ENCODE measurements at places on chromosomes 3 and 15. TPM values are rescaled to one million over a fixed set of nuclear protein-coding genes. Genes with fewer than 3 reads are reported as not detected.

OXTR gene
- total RNA-seq, result 4.1 TPM

THAP10 gene
- total RNA-seq, result not detected

DNA sequence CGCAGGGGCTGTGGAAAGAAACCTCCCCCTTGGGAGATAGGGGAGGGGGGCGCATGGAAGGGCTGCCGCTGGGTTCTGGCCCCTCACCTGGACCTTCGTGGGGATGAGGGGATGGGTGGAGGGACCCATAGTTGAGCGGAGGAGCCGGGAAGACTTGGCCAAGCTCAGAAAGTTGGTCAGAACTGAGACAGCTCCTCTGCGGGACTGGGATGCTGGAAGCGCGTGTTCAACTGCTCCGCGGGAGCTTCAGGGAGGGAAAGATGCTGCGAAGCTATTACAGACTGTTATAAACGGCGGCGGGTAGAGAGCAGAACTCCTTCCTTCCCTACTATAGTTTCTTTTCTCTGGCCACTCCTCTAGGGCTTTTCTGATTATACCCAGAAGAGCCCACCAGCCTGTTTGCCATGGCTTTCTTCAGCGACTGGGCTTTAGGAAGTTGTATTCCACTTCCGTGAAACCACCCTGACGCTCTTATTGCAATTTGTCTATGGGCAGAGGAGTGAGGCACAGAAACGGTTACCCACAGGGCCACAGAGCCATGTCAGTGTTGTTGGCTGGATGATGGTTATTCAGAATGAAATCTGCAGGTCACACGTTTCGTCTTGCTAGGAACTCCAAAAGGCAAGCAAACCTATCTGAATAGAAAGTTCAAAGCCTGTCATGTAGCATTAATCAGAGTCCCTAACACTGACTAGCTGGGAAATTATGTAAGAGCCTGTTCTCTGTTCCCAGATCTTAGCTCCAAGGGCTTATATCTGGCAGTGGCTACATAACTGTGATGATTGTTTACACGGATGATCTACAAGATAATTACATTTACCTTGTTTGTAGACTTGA lies 1.1 kb downstream of the SYNPR start:
- no peaks in the 10 kb centered on the region for H3K36me3 ChIP-seq
- H3K27ac ChIP-seq, result no peak overlapping the region
- no peak for DNase-seq
- H3K27me3 ChIP-seq, result no peaks in the 10 kb centered on the region
- H3K4me1 ChIP-seq, result no peaks in the 10 kb centered on the region
- no peak overlapping the region for H3K4me3 ChIP-seq

DNA sequence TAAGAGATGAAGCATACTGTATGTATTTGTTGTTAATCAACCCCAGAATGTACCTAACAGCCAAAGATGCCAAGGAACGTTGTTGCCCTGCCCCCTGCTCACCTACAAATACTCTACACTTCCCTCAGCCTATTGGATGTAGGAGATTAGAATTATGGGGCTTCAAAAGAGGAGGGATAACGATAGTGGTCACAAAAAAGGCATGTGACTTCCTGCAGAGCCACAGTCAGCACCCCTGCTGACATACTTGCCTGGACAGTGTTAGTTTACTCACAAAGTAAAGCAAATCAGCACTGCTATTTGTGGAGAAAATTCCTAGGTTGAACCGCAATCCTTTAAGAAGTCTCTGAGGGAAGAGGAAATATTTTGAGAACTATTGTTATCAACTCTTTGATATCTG lies 37.9 kb downstream of the PARP15 start:
- no peak overlapping the region for H3K4me3 ChIP-seq
- no peaks in the 10 kb centered on the region for H3K36me3 ChIP-seq
- DNase-seq, result no peak
- H3K27me3 ChIP-seq, result no peaks in the 10 kb centered on the region
- H3K27ac ChIP-seq, result no peak overlapping the region
